AG04450 (cell line): ENCODE measurements at places on chromosomes 4 and X.
A peak's percentile ranks its signal among the peaks of the same experiment; 100 is the strongest.

DNA sequence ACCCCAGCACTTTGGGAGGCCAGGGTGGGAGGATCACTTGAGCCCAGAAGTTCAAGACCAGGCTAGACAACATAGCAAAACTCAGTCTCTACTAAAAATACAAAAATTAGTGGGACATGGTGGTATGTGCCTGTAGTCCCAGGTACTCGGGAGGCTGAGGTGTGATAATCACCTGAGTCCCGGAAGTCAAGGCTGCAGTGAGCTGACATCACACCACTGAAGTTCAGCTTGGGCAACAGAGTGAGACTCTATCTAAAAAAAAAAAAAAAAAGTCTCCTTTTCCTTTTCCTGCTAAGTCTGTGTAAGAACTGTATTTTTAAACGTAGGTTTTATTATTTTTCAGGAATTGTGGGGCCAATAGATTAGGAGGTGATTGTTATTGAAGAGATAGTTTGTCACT, 356.7 kb downstream of the ARHGAP24 start:
- no peak for DNase-seq

DNA sequence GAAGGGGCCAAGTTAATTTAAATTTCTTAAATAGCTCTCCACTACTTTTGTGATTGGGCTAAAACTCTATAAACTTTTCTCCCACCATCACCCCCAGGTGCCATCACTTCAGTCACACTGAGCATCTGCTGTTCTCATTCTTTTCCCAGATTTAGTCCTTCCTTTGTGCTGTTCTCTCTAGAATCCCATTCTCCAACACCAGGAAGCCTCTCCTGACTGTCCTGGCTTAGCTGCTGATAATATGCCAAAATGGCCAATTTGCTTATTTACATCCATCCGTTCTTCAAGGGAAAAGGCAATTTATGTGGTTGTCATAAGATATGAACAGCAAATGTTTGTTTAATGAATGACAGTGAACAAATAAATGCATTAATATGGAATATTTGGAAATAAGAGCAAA, 44.1 kb downstream of the FGFBP1 start:
- no peak for DNase-seq

- DNase-seq = no peak
Measured at GRCh38 chr4:3311095-3311372, 18.2 kb downstream of the RGS12 start.

GRCh38 chr4:119659576-119659975, 31.0 kb upstream of the PDE5A start:
- DNase-seq = no peak

GRCh38 chr4:88965053-88965452, 91.9 kb downstream of the FAM13A start:
- no peak for DNase-seq

DNA sequence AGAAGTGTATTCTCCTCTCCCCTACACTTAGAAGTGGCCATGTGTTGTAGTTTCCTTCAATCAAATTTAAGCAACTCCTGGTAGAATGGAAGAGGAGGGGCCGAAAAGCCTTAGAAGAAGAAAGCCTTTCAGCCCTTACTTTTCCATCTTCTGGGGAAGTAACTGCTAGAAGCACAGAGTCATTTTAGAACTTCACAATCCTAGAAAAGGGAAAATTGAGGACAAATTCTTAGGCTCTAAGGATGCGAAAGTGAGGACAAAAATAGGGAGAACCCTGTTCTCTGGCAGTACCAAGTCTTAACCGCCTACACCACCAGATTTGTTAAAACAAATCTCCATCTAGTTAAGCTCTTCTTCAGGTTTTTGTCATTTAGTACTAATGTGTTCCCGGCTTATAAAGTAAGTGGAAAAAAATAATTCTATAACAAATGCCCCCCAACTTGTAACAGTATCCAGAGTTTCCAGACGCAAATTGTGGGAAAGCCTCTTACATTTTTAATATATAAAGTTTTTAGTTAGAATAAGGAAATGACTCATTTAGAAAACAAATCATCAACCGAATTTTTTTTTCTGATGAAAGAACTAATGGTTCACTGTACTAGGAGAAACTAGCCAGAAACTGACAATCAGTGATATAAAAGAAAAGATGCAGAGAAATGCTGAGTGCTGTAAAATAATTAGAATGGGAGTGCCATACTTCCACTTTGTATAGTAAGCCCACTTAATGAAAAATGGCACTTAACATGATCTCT, 76.0 kb downstream of the ARAP2 start:
- DNase-seq = no peak

- no peak for DNase-seq
Measured at GRCh38 chrX:150680974-150681373, 12.2 kb upstream of the MTMR1 start.

DNA sequence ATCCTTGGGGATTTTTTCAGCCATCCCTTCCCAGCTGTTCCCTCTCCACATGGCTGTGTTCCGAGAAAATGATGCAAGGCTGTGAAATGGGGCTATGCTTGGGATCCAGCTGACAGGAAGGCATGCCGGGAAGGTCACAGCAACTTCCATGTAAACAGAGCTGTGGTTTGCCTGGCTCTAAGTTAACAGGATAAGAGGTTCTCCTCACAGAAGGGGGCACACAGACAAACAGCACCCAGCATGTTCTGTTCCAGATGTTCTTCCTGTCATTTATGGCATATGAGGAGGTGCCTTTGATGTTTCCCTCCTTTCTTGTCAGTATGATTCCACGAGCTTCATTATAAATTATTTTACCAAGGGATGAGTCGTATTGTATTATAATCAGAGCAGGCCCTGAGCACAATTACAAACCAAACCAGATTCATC, 220.7 kb downstream of the ANTXR2 start:
- DNase-seq = peak; percentile 54

DNA sequence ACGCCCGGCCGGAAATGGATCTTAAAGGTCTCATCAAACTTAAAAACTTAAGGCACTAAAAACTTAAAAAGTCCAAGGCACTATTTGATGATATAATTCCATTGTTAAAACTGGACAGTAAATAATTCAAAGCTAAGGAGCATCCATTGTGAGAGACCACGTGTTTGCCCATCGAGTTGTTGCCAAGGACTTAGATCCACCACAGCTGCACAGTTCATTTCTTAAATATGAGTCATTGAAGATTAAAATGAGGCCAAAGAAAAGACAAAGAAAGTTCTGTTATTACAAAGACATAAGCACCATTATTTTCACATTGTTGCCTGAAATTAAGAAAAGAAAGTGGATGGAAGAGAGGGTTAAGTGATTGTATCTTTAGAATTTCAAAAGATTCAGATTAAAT, 411.5 kb upstream of the FTHL17 start:
- DNase-seq = no peak

- DNase-seq = no peak
Measured at GRCh38 chr4:36317721-36318120, 36.3 kb downstream of the DTHD1 start.

- DNase-seq = no peak
Measured at GRCh38 chr4:128359422-128359821, 71.8 kb upstream of the PGRMC2 start.

DNA sequence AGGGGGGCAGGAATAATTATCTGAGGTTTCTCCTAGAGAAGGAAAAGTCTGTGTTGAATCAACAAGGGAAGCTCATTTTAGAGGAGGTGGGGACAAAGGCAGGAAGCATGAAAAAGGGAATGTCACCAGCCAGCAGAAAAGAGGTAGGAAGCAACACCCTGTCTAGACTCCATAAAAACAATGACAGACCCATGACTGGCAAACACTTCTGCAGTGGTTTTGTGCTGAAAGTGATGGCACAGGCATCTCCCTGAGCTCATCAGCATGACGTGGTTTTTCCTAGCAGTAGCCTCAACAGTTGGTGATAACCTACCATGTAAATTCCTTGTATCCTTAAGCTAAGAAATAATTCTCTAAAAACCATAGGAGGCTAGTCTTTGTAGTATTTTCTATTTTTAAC, 110.7 kb upstream of the GALNT7 start:
- no peak for DNase-seq

- DNase-seq = no peak
Measured at GRCh38 chr4:121709766-121710405, 13.1 kb upstream of the ANXA5 start.

GRCh38 chr4:41757521-41758156, 9.1 kb upstream of the PHOX2B start:
- no peak for DNase-seq

DNA sequence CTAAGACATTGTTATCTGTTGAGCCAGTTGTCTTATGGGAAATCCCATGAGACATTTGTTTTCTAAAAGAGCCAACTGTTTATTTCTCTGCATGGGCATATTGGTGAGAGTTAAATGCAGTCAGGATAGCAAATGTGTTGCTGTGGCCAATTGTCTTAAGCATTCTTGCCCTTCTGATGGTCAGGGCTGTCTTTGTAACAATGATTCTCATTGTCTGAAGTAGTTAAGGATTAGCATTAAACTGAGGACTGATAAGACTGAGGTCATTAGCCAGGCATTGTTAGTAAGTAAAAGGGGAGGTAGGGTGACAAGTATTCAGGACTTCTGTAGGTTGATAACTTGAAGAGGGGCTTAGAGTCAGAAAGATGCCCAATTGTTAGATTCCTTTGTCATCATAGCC, 11.2 kb upstream of the MORF4L2 start:
- no peak for DNase-seq

GRCh38 chr4:69781458-69782418, 21.3 kb upstream of the SULT1B1 start:
- no peak for DNase-seq

GRCh38 chrX:14359316-14359715, 170.0 kb upstream of the GLRA2 start:
- no peak for DNase-seq

GRCh38 chr4:41399231-41399630, 138.7 kb upstream of the LIMCH1 start:
- DNase-seq = no peak

DNA sequence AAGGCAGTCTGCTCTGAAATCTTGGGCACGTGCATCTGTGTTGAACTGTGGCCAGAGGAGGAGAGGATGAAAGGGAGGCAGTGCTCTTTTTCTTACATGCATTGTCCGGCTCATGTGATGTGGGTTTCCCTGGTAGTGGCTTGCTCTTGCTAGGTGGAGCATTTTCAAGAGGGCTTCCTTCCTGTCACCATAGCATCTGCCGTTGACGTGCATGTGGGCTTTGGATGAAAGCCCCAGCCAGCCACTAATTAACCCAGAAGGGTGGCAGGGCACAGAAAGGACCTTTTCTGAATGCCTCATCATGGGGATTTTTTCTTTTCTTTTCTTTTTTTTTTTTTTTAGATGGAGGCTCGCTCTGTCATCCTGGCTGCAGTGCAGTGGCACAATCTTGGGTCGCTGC, 121.3 kb downstream of the GPR143 start:
- DNase-seq = no peak

- DNase-seq = no peak
Measured at GRCh38 chrX:17082831-17083230, 136.4 kb downstream of the REPS2 start.

DNA sequence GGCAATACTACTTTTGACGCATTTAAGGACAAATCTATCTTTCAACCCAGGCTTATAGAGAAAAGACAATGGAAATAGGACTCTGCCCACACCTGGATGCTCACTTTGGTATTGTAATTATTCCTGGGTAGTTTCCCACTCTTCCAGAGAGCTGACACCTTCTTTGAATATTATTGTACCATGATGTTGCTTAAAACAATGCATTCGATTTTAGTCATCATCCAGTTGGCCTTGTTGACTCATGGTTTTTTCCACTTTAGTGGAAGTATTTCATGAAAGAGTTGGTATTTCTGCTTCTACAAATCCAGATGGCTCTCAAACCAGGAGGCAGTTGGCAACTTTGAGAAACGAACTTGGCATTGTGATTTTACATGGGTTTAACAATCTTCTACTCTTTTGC, 124.2 kb downstream of the ENOX2 start:
- no peak for DNase-seq

GRCh38 chrX:34901761-34902160, 40.8 kb upstream of the FAM47B start:
- no peak for DNase-seq

DNA sequence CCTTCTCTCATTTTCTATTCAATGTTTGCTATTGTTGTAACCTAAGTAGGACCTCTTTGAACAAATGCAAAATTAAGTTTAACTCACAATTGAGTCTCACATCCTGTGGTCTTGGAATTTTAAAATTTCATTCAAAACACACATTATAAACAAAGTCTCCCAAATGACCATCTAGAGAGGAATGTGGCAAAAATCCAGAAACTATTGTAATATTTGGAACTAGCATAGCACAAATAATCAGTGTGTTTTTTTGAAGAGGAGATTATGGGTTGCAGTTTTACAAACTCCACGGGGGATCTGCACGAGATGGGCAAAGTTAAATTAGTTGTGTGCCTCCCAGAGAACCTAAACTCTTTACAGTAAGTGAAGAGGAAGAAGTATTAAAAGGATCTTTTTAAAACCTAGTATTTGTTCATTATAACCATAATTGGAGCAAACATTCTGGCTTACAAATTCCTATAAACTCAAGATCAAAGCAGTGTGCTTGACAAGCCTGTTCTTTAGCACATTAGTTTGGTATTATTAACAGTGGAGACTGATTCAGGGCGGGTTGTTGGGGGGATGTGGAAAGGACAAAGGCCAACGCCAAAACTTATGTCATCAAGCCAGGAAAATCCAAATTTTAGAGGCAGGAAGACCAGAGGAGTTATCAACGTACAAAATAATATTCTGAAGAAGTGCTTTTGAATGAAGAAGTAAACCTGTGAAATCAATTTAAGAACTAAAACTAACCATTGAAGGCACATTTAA, 22.4 kb upstream of the RBPJ start:
- DNase-seq = peak; percentile 58

- no peak for DNase-seq
Measured at GRCh38 chr4:81565142-81565870, 93.6 kb upstream of the RASGEF1B start.

- DNase-seq = no peak
Measured at GRCh38 chrX:119273420-119274192, 37.5 kb downstream of the PGRMC1 start.

GRCh38 chrX:124226129-124226528, 106.3 kb upstream of the TEX13D start:
- DNase-seq = no peak

DNA sequence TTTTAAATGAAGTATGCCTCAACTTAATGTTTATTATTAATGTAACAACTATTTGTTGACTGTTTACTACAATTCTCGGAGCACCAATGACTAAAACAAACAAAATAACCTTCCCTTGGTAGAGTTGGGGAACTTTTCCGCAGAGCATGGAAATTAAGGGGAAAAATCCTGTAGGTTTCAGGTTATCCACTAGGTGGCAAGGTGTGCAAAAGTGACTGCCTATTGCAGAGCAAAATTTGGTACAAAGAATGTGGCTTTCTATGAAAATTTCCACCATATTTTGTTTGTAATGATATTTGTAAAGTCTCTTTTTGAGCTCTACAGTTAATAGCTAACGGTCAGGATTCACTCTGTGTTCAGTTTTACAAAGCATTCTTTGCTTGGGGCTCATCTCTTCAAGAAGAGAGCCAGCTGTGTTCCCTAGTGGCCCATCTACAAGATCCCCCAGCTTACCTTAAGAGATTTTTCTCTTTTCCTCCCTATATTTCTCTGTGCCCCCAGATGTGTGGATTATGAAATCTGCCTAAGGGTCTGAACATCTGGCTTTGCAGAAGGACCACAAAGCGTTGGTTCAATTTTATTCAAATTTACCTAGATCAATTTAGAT, 61.1 kb downstream of the FBXO8 start:
- no peak for DNase-seq

GRCh38 chr4:153447175-153447905, 18.8 kb upstream of the TMEM131L start:
- no peak for DNase-seq
